ENCODE measurements at places on chromosomes 12 and 14. TPM values are rescaled to one million over a fixed set of nuclear protein-coding genes. Genes with fewer than 3 reads are reported as not detected.

Gene HOXC6
- not detected for total RNA-seq

Gene KRT85
- not detected for total RNA-seq

Gene PDZRN4
- total RNA-seq = not detected

Gene MYBPC1
- total RNA-seq = not detected

Gene MYH6
- total RNA-seq = not detected

Gene GPRC5D
- total RNA-seq = not detected

Gene OTOGL
- 0.16 TPM for total RNA-seq

Gene ARHGAP9
- under 0.01 TPM for total RNA-seq

Gene PLCZ1
- total RNA-seq = not detected

Gene OR4E2
- total RNA-seq = not detected

Gene KCNC2
- 0.32 TPM for total RNA-seq

Gene RECQL
- total RNA-seq = 135 TPM

Gene TPPP2
- not detected for total RNA-seq

Gene CCDC63
- total RNA-seq = not detected

Gene CHPT1
- total RNA-seq = 18.4 TPM

Gene C14orf132
- 4.5 TPM for total RNA-seq

Gene NELL2
- total RNA-seq = 0.06 TPM

Gene ERO1A
- total RNA-seq = 39.2 TPM

Gene TAS2R30
- 12.6 TPM for total RNA-seq

Gene VWF
- 1,726 TPM for total RNA-seq

All from bladder microvascular endothelial cell (primary cell).